Right lung (tissue), 10 donors: ENCODE measurements at places on chromosomes 3 and 15. TPM values are rescaled to one million over a fixed set of nuclear protein-coding genes. Genes with fewer than 3 reads are reported as not detected.

DNA sequence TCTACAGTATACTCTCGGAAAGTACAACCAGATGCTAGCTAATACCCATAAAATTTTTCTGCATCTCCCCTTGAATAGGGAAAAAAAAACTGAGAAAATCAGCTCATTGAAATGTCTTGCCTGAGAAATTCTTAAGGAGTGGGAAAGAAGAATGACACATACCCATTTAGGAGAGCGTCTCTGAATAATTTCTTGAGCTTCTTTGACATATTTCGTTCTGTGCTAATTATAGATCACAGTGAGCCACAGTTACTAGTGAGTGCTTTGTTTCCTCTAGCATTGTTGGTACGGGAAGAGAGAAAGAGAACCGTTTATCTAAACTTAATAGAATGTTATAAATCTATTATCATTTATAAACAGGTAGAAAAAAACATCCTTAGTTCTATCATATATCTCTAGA lies 588.4 kb downstream of the UNC13C start:
- DNase-seq = no peak

DNA sequence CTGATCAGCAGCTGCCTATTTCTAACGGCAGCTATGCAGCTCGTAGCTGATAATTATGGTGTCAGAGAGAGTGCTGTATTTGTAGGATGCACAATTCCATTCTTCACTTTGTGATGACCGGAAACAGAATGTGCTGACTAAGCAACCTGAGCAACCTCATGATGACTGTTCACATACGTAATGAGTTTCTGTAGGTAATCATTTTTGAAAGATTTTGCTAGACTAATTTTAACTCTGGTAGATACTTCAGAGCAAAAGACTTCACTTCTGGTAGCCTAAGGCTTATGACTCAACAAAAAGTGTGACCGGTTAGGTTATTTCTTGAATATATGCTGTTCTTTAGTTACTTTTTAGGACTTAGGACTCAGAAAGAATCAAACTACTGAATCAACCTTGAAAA lies 567.7 kb downstream of the NAALADL2 start:
- DNase-seq = no peak

Gene TMC3
- polyA plus RNA-seq = 0.20 TPM

DNA sequence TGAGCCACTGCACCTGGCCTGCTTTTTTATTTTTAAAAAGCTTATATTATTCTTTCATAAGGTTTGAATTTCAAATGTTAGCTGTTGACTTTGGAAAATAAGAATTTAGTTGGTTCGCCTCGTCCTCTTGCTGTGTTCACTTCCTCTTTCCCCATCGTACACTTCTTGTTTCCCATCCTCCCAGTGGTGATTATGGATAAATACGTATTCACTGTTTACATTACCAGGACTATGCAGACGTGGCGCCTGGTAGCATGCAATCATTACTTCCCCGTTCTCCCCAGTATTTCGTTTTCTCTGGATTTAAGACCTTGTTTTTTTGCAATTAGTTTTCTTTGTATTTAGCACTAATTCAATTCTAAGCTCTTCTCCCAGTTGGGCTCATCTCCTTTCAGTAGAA lies 70.1 kb downstream of the LMLN start:
- DNase-seq = no peak

Gene ISG20
- 0.90 TPM for polyA plus RNA-seq

DNA sequence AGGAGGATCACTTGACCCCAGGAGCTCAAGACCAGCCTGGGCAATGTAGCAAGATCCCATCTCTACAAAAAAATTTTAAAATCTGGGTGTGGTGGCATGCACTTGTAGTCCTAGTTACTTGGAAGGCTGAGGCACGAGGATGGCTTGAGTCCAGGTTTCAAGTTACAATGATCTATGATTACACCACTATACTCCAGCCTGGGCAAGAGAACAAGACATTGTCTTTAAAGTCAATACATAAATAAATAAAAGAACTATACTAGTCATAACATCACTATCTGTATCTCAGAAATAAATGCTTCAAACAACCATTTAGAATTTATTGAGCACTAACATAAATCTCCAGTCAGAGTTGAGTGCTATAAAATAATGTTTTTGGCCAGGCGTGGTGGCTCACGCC lies 8.5 kb upstream of the PHLDB2 start:
- DNase-seq = no peak
